MG63 (cell line): ENCODE measurements at places on chromosomes 4 and X.
A peak's percentile ranks its signal among the peaks of the same experiment; 100 is the strongest.

DNA sequence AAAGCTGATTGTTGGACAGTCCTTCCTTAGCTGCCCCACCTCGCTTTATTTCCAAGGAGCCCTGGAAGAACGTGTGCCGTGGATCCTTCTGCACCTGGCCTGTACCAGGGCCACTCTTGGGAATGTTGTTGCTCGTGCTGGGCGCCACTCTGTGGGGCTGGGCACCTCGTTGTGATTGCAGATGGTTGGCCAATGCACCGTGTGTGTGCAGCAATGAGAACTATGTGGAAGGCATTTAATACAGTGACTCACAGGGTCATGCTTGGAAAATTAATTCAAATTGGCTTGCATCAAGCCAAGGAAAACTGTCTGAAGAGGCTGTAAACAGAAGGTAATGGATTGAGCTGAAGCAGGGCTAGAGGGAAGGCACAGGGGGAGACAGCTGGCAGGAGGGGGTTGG lies 37.0 kb upstream of the CD99L2 start:
- DNase-seq, result peak; percentile 45

DNA sequence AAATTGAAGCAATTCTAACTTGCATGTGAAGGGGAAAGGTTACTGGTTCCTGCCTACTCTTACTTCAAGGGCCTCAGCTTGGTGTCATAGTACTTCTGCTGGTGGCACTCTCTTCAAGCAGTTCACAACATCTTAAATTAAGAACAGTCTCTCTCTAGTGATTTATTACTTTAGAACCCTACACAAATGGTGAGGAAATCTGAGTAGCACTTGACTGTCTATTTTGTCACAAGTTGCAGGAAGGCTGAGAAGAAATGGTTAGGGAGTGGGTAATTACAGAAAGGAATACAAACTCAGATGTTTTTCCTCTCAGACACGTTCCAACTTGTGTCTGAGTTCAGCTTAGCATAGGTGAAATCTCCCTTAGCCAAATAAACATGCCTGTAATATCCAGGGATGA lies 242.3 kb upstream of the GRIA3 start:
- no peak for DNase-seq

DNA sequence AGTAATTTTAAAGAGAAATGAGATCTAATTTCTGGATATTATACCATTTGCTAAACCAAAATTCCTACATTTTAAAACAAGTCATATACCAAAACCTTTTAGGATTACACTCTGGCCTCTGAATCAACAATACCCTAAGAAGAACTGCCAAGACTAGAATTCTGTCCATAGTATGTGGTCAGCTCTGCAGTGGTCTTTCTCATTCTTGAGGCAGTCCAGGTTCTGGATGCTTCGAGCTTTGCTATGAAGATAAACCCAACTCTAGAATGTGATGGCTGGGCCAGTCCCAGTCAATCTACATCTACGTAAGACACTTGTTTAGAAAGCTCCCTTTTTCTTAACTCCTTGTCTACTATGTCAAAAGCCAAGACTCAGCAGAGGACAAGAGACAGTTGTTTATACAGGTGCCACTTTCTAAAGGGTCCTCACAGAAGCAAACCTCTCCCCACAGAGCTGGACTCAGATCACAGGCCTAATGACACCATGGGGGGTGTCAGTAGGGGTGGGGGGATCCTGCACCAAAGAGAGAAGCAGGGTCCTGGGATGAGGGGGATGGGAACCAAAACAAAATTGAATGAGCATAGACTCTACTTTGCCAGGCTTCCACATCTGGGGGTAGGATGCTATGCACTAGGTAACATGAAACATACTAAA lies 63.2 kb downstream of the SH3RF1 start:
- DNase-seq, result no peak

DNA sequence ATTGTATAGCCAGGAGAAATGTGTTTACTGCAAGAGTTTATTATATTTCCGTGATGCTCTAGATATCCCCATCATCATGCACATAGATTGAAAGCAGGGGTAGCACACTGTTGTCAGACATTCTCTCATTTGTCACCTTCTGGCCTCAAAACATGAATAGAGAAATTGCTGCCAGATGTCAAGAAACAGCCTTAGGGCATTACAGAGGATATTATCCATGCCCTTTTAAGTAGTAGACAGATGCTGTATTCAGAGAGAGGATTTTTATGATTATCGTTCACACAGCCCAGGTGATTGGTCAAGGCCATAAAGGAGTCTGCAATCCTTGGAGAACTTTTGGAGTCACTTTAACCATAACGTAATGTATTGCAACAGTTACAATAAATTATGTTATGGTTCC lies 1961.5 kb upstream of the TENM3 start:
- DNase-seq, result no peak

DNA sequence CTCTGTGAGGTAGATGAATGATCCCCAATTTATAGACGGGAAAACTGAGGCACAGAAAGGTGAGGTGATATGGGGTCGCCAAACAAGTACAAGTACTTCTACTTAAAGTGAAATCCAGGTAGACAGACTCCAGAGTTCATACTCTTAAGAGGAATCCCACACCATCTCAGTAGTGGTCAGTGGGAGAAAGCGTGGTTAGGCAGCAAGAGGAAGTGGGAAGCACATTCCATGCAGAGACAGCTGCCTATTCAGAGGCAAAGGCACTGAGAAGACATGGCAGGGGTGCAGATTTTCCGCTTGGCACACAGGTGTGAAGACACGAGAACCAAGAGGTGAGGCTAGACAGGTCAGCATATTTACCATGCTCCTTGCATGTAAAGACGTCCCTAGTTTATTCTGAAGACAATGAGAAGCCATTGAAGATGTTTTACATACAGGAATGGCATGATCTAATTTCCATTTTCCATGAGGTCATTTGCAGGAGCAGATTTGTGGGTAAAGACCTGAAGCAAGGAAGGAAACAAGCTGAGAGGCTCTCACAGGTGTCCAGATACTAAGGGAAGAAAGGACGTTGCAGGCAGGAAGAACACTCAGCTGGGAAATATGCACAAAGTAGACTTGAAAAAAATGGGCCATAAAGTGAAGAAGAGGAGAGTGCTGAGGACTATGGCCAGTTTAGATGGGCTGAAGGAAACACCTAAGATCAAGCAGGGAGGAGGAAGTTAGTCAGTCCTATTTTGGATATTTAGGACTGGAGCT lies 17.3 kb upstream of the CLNK start:
- no peak for DNase-seq

DNA sequence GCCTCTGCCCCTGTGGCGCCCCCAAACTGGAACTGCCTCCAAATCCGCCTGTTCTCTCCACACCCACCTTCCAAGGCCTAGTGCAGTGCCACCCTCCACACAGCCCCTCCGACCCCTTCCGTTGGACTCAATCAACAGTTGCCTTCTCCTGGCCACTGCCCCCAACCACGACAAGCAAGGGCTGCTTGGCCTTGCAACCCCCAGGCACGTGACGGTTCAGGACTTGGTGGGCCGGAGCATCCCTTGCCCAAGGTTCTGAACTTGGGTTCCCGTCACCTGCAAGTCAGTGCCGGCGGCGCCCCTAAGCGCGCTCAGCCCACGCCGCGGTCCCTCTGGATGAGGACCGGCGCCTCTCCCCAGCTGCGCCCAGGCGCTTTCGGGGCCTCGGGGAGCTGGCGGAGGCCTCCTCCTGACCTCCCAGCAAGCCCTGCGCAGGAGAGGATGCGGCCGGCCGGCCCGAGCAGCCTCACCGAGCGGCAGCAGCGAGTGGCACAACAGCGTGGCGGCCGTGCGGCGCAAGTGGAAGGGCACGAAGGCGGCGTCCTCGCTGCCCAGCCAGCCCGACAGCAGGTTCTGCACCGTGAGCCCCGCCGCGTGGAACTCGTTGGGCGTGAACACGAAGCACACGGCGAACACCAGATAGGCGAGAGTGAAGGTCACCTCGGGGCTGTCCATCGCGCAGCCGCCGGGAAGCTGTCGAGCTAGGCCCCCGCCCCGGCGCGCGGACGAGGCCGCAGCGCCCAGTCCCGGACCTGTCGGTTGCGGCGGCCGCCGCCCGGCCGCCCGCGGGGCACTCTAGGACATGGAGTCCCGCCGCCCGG lies 750 bp downstream of the TMEM129 start:
- DNase-seq, result peak; percentile 32

DNA sequence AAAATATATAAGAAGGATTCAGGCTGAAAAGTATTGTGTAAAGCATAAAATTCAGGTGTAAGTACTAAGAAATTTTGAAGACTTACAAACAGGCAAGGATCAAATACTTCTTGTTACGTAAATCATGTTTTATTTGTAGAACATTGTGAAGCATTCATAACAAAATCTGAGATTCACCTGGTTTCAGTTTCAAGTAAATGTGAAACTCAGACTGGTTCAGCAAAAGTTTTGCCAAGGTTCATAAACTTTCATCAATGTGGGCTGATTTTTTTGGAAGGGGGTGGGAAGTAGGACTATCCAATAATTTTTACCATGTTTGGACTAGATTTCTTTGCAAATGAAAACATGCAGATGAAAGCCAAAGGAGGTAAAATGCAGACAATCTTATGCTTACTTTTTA lies 527.7 kb downstream of the ANKRD50 start:
- DNase-seq, result no peak

DNA sequence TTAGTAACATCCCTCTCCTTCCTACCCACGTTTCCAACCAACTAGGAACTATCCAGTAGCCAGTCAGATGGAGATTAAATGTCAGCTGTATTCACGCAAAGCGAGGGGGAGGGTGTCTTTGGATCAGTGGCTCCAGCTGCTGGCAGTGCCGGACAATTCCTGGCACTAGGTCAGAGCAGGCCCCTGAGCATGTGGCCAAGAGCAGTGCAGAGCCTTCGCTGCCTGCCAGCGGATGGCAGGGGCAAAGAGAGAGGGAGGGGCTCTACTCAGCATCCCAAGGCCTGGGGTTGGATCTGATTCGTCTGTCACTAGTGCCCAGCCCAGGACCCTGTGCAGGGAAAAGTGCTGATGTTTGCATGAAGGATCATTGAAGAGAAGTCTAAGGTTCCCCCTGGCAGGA lies 28.7 kb upstream of the JAKMIP1 start:
- DNase-seq, result no peak

DNA sequence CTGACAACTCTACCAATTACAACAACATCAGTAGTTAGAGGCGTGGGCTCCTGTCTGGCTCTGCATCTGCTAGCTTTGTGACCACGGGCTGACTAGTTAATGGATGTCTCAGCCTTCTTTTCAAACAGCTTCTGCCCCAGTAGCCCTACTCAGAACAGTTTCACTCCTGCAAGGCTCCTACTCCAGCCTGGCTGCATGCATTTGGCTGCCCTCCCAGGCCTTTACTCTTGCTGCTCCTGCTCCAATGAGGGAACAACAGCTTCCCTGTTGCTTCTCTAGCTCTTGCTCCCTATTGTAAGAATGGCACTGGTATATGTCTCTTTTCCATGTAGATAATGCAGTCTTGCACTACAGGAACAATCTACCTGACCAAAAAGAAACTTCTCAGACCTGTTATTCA lies 93.3 kb downstream of the TTC29 start:
- no peak for DNase-seq

DNA sequence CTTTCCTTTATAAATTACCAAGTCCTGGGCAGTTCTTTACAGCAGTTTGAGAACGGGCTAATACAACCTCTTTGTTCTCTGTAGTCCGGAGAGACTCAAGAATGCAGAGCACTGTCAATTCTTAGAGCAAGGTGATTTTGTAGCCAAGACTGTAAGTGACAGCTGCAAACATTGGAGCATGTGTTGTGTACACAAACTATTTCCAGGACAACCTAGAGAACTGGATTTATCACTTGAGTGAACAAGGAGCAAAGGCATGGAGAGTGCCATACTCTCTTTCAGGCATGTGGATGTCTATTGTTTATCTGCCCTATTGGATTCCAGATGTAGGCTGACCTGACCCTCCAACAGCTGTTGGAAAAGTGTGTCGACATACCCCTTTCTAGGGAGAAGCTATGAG lies 153.9 kb downstream of the SPANXN3 start:
- DNase-seq, result no peak

DNA sequence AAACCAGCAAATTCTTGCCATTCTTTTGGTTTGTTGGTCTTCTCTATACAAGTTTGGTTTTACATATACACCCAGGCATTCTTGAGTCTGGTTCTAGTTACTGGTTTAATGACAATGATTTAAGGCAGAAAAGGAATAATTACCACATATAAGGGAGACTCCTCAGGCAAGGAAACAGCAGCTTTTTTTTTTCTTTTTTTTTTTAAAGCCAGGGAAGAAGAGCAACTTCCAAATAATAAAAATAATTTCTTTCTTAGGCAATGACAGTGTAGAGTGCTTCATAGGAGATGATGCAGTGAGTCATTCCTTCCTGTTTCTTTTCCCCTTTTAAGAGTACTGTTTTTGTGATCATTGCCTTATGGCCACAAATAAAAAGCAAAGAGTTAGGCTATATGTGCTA lies 289.7 kb downstream of the DKK2 start:
- DNase-seq, result no peak

GRCh38 chr4:47741200-47741599 lies 96.7 kb downstream of the CORIN start:
- DNase-seq, result no peak

DNA sequence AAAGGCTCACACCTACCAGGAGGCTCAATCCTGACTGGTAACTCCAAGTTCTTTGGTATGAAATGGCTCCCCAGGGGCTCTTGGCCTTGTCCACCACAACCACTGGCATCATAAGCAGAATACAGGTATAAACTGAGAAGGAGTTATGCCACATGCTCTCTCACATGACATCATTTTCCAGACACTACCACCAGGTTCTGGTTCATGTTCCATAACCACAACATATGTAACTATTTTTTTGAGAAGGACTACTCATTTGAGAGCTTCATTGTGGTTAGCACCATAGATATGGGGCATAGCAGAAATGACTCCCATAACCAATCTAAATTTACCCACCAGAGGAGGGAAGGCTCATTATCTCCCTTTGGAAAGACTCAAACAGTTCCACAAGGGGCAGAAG lies 19.6 kb downstream of the PRDM5 start:
- no peak for DNase-seq

GRCh38 chrX:79138658-79139241 lies 5.7 kb upstream of the GPR174 start:
- no peak for DNase-seq

- DNase-seq, result no peak
These were observed 113.2 kb downstream of the MFAP3L start for GRCh38 chr4:169912996-169913395.

GRCh38 chr4:156201050-156201449 lies 247.4 kb upstream of the CTSO start:
- no peak for DNase-seq

DNA sequence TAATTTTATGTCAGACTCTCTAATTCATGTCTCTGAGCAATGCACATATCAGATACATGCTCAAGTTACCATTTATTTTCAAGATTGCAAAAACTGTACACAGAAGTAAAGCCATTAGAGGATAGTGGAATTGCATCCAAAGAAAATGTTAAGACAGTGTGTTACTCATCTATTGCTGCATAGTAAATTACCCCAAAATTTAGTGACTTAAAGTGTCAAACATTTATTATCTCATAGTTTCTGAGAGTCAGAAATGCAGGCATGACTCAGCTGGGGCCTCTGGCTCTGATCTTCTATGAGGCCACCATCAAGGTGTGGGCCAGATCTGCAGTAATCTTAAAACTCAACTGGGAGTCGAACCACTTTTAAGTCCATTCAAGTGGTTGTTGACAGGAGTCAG lies 275.2 kb downstream of the QDPR start:
- peak; percentile 78 for DNase-seq

- DNase-seq, result no peak
These were observed 1441.5 kb upstream of the IGFBP7 start for GRCh38 chr4:58551676-58552075.
